Renal pelvis (tissue), 12 donors: ENCODE measurements at places on chromosomes 3 and 15. TPM values are rescaled to one million over a fixed set of nuclear protein-coding genes. Genes with fewer than 3 reads are reported as not detected.
A peak's percentile ranks its signal among the peaks of the same experiment; 100 is the strongest.

- no peak for DNase-seq
These were observed 169.5 kb downstream of the ATP10A start for GRCh38 chr15:25693321-25694238.

NR2E3 gene
- polyA plus RNA-seq: 0.54 TPM

- no peak for DNase-seq
These were observed 30.5 kb upstream of the TRPC1 start for GRCh38 chr3:142693136-142693853.

C3orf49 gene
- 0.46 TPM for polyA plus RNA-seq

DNA sequence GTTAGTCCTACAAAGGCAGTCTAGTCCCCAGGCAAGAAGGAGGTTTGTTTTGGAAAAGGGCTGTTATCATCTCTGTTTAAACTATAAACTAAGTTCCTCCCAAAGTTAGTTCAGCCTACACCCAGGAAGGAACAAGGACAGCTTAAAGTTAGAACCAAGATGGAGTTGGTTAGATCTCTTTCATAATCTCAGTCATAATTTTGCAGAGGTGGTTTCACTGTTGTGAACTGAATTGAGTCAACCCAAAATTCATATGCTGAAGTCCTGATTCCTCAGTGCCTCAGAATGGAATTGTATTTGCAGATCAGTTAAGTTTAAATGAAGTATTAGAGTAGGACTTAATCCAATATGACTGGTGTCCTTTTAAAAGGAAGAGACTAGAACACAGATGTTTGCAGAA lies 101.0 kb upstream of the C3orf80 start:
- no peak for DNase-seq

- peak; percentile 72 for DNase-seq
These were observed 639 bp downstream of the FOXP1 start for GRCh38 chr3:71582612-71583565.

- DNase-seq: no peak
These were observed 100.9 kb downstream of the CLSTN2 start for GRCh38 chr3:140035871-140036270.

CDC25A gene
- polyA plus RNA-seq: 11.0 TPM

- no peak for DNase-seq
These were observed 14.0 kb downstream of the TIGIT start for GRCh38 chr3:114307832-114308231.

GRCh38 chr15:27353856-27354255 lies 382.9 kb downstream of the GABRG3 start:
- DNase-seq: peak; percentile 2

DNA sequence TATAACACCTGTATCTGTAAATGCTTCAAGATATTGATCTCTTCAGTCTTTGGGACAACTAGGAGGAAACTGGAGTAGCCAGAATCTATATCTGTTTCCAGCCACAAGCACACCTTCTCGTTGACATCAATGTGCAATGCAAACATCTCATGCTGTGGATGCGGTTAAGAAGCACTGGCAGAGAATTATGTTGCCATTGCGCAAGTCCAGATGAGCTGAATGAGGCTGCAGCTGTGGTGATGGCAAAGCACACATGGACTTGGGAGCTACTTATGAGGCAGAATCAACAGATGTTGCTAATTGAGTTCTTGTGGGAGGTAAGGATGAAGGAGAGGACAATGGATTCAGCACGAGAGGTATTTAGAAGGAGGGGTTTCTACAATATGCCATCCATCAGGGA lies 90.9 kb downstream of the STRIT1 start:
- no peak for DNase-seq

DNA sequence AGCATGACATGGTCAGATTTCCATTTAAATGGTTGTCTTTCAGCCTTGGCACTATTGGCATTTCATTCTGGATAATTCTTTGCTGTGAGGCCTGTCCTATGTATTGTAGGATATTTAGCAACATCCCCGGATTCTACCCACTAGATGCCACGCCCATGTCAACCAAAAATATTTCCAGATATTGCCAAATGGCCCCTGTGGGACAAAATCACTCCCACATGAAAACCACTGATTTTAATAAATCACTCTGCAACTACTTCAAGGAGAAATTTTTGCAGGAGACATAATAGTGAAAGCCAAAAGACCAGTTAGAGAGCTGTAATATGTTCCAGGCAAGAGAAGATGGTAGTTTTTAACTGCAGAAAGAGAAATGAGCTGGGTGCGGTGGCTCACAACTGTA lies 55.9 kb upstream of the RARB start:
- DNase-seq: no peak

DNA sequence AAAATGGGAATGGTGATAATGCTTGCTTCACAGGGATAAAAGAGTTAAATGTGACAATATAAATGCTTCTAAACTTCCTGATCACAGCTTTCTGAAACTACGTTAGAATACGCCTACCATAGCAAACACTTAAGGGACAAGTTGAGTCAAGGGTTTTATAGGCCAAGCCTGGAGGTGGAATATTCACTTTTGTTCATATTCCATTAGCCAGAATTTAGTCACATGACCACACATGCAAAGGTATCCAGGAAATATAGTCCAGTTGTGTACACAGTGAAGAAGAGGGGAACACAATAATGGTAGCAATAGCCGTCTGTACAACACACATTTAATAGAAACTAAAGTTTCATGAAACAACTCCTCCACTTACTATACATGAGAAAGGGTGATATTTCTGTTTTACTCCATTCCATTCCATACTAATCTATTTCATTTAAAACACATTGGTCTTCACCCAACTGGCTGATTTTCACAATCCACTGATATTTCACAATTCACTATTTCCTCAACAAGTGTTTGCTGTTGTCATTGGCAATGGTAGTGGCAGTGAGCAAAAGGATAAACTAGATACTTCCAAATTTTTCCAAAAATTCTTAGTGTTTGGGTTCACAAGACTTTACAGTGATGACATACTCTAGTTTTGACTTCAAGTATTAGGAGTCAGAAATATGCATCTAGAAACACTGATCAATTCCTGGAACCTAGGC lies 270.9 kb downstream of the ERC2 start:
- DNase-seq: no peak

DNA sequence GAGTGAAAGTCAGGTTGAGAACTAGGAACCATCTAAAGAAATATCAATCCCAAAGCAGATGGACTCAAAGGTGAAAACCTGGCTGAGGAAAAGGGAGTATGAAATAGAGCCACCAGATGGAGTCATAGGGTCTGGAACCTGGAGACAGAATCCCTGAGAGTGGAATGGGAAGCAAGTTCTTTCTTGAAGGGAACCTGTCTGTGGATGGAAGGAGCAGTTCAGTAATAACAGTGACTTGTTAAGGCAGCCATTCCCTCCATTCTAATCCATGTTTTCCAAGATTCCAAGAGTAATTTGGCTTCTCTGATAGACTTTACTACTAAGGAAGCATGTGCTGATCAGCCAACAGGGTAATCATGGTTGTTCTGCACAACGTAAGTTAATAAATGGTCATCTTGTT lies 22.5 kb upstream of the AQP9 start:
- no peak for DNase-seq

ADGRG7 gene
- not detected for polyA plus RNA-seq

CHDH gene
- polyA plus RNA-seq: 12.9 TPM

DNA sequence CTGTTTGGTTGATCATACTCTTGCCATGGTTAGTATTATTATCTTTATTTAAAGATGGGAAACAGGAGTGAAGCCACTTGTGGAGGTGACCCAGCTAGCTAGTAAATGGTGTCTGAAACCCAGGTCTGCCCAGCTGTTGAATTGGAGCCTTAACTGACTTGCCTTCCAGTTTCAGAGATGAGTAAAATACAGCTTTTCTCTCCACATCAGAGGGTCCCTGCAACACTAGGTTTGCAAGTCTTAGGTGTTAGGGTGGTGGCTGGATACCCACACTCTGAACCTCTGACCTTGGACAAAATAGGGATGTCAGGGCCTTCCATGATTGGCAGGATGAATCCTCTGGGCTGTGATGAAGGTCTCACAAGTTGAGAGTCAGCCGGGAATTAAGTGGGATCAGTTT lies 4.1 kb downstream of the FLNB start:
- DNase-seq: no peak

ZBTB38 gene
- polyA plus RNA-seq: 66.1 TPM

DNA sequence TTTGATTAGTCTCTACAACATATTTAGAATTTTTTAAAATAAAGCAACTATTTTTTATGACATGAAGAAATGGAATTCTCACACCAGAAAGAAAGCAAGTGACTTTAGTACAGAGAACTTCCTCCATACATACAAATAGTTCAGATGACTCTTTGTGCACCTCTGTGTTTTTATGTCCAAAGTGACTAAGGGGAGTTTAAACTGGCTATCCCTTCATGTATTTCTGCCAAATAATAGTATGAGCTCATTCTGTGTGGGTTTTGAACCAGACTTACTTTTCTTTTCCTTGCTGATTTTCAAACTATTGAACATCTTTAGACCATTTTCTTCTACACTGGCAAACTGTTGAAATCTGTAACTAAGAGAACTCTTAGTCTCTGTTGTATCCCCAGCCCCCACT lies 196.3 kb downstream of the EPHA3 start:
- no peak for DNase-seq

DNA sequence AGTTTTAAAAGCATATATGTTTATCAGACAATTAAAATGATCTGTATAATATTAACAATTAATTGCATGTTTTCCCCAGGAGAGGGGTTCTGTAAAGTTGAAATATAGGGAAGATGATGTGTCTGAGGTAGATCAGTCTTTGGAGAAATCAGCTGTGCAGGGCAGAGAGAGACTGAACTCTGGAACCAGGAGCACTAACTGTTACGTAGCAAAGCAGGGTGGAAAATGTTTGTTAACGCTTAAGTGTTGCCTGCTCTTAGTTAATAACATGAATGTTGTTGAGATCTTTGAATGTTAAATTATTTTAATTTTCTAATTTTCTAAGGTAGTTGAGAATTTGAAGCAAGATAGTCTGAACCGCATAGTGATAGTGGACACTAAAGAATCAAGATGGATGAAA lies 57.5 kb downstream of the NEO1 start:
- no peak for DNase-seq

IQCH gene
- 7.7 TPM for polyA plus RNA-seq

GRCh38 chr3:78754066-78754743 lies 1013.6 kb downstream of the ROBO1 start:
- DNase-seq: no peak

GRCh38 chr15:90239371-90239770 lies 5.4 kb downstream of the GDPGP1 start:
- DNase-seq: no peak

DNA sequence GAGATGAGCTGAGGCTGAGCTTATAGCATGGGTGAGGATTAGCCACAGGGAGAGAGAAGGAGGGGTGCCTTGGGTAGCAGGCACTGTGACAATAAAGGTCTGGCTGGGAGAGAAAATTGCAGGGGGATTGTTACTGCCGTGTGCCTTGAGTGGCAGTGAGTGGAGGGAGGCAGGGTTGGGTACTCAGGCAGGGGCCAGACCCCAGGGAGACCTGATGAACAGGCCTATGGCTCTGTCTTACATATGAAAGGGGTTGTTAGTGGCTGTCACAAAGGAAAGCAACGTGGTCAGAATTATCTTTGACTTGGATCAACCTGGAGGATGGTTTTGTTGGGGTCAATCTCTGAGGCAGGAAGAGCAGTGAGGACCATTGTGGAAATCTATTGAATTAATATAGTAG lies 84.5 kb downstream of the LRTM1 start:
- DNase-seq: no peak

- no peak for DNase-seq
These were observed 510.0 kb downstream of the ROBO1 start for GRCh38 chr3:79257791-79258190.

FOXL2 gene
- not detected for polyA plus RNA-seq

RMDN3 gene
- polyA plus RNA-seq: 46.8 TPM

GRCh38 chr15:90679959-90680358 lies 37.2 kb upstream of the BLM start:
- DNase-seq: no peak

DNA sequence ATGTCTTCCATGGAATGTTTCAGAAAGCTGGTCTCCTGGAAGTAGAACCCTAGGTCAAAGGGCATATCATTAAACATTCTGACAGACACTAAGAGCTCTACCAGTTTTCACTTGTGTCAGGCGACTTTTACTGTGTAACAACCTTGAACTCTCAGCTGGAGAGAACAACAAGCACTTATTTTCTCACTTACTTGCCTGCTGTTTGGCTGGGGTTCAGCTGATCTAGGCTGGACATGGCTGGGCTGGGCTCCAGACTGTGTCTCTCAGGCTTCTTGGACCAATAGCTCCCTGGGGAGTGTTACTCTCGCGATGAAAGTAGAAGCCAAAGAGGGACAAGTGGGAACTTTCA lies 527.3 kb downstream of the SHQ1 start:
- DNase-seq: peak; percentile 19

SEMA6D gene
- 28.0 TPM for polyA plus RNA-seq

AGBL1 gene
- polyA plus RNA-seq: 0.16 TPM

OR5H6 gene
- not detected for polyA plus RNA-seq

DNA sequence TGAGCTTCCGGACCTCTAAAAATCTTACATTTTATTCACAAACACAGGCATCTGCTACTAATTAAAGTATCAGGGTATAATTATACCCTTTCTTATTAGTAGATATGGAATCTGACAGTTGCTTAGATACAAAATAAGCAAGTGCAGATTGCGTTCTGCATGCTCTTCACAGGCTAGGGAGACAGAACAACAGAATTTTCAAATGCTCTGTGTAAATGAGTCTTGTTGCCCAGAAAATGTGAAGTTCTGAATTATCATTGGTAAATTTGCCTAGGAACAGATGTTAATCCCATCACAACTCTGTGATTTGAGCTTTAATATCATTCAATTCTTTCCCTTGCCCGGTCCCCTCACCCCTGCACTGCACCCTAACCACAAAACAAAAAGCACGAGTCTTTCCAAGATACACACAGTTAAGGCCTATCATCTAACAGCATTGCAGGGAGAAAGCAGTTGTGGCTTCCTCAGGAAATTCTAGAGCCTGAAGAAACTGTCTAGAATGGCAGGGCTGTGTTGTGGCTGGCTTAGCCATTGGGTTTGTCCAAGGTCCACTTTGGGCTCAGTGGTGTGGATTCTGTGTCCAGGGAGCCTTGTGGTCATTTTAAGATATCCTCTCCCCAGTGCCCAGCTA lies 119.8 kb downstream of the PDCD6IP start:
- no peak for DNase-seq

B3GNT5 gene
- 22.6 TPM for polyA plus RNA-seq

DNA sequence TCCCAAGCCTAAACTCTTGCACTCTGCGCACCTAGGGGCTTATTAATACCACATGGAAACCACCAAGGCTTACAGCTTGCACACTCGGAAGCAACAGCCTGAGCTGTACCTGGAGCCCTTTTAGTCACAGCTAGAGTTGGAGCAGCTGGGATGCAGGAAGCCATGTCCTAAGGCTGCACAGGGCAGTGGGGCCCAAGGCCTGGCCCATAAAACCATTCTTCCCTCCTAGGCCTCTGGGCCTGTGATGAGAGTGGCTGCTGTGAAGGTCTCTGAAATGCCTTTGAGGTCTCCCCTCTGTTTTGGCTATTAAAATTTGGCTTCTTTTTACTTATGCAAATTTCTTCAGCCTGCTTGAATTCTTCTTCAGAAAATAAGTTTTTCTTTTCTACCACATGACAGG lies 383.9 kb upstream of the UBE2E2 start:
- no peak for DNase-seq

DNA sequence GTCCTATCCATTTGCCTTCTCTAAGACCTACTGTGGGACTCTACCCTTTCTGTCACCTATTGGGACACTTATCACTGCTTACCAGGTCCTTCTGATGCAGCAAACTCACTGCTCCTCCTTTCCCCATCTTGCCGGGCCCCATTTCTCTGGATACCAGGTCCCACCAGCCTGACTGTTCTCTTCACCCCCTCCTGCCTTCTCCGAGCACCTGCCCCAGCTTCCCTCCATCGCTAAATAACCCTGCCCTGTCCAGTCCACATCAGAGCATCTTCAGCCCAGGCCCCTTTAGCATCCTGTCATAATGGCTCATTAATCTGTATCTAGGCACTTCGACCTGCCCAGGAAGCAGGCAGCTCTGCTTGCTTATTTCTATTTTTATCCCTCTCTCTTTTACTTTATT lies 74.7 kb downstream of the CRYGS start:
- DNase-seq: no peak
